ENCODE measurements at places on chromosomes 3 and 15. TPM values are rescaled to one million over a fixed set of nuclear protein-coding genes. Genes with fewer than 3 reads are reported as not detected.

DNA sequence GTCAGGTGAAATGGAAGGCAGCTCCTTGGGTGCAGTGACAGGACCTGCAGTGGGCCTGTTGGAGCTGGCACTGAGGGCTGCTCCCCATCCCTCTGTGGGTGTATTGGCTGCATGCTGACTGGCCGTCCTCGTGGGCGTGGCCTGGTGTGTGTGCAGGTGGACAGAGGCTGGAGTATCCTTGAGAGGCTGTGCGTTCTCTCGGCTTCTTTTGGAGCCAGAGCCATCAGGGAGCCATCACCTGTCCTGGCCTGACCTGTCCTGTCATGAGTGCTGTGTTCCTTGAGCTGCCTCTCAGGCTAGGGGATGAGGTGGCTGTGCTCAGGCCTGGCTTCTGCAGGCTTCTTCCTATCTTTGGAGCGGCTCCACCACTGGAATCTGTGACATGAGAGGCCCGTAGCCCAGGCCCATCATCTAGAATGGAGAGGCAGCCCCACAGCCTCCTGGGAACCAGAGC is 61.5 kb downstream of the APBA2 start:
- DNase-seq, result no peak

Gene CLRN1
- not detected for total RNA-seq

- DNase-seq, result no peak
Observed at GRCh38 chr3:4834403-4834866, 144.8 kb upstream of the BHLHE40 start.

GRCh38 chr3:38349684-38350359 is 3.2 kb downstream of the XYLB start:
- DNase-seq, result no peak

DNA sequence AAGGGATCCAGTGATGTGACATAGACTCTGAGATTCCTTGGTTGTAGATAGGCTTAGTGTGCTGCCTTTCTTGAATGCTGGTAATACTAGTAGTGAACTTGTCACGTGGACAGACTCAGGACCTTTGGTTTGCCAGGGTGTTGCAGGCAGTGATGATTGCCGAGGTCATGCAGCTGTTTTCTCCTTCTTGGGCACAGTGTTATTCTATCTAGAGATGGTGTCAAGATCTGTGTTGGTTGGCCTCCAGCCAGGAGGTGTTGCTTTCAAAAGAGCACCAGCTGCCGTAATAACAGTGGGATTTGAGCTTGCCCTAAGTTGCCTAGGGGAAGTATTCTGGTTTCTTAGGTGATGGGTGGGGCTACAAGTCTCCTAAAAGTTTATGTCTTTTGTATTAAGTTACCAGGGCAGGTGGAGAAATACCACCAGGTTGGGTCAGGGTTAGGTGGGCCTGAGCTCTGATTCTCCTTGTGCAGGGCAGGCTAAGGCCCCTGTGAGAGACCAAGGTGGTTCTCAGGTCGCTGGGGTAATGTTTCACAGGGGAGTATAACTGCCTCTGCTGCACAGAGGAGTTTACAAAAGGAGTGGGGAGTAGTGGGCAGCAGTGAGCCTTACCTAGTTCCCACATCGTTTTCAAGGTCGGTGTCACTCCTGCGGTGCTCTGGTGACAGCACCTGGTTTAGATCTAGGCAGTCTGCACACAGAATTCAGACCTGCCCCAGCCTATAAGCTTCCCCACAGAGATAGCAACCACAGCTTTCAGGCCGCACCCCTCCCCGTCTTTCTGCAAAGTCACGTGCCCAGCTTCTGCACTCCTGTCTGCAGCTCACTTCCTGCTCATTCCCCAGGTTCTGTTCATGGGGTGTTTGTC is 350.3 kb downstream of the DOCK3 start:
- no peak for DNase-seq

DNA sequence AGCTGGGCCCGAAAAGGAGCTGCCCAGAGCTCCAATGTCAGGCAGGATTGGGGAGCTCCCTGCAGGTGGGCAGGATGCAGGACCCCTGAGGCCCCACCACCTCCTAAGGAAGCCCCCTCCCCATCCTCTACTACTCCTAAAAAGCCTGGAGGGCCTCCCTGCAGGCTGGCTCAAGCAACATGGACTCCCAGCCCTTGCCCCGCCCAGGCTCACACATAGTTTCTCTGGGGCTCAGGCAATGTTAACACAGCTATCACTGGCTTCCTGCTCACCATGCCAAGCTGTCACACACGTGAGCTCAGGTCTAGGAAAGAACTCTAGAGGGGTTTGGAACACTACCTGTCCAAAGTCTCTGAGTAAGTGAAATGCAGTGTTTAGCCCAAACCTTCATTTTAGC is 65.4 kb upstream of the ZNF148 start:
- no peak for DNase-seq

- DNase-seq, result no peak
Observed at GRCh38 chr3:133016838-133017309, 21.3 kb upstream of the TMEM108 start.

Gene SLC38A3
- total RNA-seq, result 51.0 TPM

GRCh38 chr3:186746008-186746407 is 28.8 kb downstream of the KNG1 start:
- no peak for DNase-seq

DNA sequence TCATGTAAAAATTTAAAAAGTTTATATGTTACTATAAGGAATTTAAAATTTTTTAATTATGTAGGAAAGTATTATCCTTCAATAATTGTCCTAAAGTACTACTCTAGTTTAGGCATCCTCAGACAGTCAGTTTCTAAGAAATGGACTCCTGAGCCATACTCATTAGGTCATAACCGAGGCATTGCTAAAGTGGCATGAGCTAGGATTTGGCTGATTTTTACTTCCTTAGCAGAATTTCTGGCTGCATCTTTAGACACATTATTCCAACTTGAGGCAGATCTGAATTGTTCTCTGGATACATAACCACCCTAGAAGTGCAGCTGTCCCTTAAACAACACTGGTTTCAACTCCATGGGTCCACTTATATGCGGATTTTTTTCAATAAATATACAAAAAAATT is 38.3 kb downstream of the IFT57 start:
- no peak for DNase-seq

GRCh38 chr3:150050510-150050909 is 79.8 kb upstream of the PFN2 start:
- DNase-seq, result no peak

Gene LRRC3B
- 24.8 TPM for total RNA-seq

- no peak for DNase-seq
Observed at GRCh38 chr3:106059953-106060517, 191.2 kb upstream of the CBLB start.

DNA sequence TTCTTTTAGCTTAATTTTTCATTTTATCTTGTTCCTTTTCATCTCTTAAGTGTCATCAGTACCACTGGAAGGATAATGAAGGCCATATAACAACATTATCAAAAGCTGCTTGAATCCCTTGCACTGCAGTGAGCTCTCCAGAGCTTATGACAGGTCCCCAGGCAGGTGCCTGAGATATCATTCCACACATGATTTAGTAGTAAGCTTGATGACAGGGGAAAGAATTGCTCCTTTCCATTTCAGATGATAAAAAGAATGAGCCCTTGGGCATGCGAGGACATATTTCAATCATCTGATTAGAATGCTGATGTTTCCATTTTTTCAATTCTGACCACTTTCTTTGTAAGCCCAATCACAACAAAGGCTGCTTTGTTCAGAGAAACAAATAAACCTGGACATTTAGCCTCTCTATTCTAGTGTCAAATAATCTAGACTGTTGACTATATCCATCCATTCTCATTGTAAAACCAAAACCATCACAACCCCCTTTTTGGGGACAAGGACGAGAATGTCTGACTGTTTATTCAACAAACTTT is 567.8 kb downstream of the IGSF11 start:
- no peak for DNase-seq

GRCh38 chr3:117903226-117903625 is 1131.4 kb downstream of the IGSF11 start:
- DNase-seq, result no peak

DNA sequence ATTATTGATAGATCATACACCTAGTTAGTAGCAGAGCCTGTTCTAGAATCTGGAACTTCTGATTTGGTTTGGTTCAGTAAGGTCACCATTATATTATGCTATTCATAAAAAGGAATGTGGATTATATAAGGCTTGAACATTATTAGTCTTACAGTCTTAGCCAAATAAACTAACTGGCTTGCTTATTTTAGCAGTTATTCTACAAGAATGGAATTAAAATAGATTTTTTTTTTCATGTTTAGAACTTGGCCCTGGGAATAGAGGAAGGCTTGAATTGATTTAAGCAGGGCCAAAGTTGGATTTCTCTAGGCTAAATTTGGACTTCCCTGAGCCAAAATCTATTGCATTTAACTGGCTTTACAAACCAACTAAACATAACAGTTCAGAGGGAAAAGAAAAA is 24.4 kb downstream of the DTWD1 start:
- DNase-seq, result peak; percentile 38

Gene MORC1
- total RNA-seq, result 0.06 TPM

Gene SLC28A2
- not detected for total RNA-seq
